ENCODE measurements at places on chromosomes 1 and 21.

DNA sequence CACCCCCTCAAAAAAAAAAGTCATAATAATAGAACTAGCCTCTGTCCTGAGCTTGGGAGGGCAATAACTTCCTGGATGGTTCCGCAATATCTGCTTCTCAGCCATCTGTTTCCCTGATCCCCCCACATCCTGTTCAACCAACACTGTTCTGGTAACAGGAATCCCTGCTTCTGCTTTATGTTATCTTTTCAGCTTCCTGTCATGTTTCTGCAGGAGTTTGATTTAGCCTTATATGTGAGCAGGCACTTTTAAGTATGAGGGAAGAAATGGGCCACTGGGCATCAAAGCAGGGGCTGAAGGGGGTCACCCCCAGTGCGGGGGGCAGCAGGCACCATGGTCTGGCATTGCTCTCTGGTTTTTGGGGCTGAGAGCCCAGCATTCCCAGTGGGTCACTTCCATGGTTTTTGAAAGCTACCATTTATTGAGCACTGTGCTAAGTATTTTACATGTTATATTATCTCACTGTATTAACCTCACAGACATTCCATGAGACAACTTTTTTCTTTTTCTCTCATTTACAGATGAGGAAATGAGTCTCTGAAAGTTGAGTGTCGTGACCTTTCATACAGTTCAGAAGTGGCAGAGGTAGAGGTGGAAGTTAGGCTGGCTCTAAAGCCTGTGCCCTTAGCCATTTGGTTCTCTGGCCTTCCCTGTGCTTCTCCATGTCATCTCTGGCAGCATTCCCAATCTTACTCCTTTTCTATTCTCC, 61.9 kb downstream of the DNTTIP2 start:
- no peak for DNase-seq

DNA sequence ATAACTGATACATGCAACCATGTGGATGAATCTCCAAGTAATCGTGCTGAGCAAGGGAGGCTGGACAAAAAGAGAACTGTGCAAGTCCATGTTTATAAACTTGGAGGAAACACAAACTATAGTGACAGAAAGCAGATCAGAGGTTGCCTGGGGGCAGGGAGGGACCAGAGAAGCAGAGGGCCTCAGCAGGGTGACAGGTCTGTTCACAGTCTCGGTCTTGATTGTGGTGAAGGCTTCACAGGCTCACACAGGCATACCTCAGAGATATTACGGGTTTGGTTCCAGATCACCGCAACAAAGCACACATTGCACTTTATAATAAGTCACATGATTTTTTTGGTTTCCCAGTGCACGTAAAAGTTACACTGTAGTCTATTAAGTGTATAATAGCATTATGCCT, 28.5 kb downstream of the ACOT7 start:
- DNase-seq: no peak

- DNase-seq: no peak
Observed at GRCh38 chr1:211923095-211923494, 92.5 kb upstream of the LPGAT1 start.

- DNase-seq: no peak
Observed at GRCh38 chr1:155012026-155012546, 9.5 kb downstream of the ZBTB7B start.

DNA sequence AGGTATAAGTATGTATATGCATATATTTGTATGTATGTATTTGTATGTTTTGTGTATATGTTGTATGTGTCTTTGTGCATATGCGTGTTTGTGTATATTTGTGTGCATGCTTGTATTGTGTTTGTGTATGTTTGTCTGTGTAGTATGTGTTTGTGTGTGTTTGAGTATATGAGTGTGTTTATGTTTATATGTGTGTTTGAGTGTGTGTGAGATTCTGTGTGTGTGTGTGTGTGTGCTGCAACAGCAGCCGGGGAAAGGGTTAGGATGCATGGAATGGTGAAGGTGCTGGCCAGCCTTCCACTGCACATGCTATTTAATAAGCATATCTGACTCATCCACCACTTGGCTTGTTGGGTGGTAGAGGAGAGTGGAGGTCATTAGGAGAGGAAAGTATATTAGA, 46.6 kb upstream of the RAB4A start:
- no peak for DNase-seq

GRCh38 chr1:230707732-230708630, 5.9 kb downstream of the AGT start:
- DNase-seq: no peak

DNA sequence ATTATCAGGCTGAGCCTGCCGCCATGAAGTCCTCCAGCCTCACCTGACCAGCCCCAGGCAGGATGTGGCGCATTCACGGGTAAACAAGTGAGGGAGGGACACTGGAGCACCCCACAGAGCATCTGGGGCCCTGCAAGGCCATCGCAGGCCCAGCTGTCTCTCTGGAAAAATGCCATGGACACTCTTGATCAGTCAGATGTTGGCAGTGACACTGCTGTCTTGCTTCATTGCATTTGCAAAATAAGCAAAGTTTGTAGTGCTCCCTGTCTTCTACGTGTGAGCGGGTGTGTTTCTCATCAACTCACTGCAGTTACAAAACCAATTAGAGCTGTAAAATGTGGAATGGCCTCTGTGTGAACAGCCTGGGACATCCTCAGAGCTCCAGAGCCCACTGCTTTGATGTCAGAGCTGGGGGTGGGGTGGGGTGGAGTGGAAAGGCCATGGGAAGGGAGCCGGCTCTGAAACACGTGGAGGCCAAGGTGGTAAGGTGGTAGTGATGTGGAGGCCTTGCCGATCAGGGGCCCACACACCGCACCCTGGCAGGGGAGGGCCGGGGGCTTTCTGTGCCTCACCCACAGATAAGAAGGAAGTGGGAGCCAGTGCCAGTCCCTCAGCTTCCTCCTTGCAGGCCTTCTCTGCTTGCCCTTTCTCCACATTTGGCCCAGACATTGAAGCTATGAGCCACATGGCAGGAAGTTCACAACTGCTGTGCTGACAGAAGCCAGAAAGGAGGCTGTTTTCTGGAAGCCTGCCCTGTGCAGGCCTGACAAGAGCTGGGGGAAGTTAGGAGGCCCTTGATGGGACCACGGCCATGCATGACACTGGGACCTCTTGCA, 254.9 kb downstream of the RHOU start:
- DNase-seq: no peak

DNA sequence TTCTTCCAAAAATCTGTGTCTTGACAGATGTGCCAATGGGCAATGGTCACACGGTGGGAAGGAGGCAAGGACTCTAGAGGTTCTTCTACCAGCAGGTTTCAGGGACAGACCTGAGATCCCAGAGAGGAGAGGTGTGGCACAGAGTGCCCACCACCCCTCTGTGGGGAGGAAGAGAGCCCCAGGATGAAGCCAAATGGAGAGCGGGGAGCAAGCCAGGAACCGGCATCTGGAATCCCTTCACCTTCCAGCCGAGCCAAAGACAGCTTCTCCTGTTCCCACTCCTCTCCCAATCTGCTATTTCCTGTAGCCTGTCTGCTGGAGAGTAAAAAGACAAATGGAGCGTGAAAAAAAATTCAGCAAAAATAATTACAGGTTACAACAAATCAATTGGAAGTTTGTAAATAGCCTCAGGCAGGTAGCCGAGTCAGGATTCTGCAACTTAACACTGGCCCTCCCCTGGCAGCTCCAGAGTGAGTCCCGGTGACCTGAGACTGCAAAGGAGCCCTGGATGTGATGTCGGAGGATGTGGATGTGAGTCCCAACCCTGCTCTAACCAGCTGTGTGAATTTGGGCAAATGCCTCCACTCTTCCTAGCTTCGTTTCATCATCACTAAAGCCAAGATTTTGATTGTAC, 45.4 kb upstream of the LRRN2 start:
- DNase-seq: no peak

DNA sequence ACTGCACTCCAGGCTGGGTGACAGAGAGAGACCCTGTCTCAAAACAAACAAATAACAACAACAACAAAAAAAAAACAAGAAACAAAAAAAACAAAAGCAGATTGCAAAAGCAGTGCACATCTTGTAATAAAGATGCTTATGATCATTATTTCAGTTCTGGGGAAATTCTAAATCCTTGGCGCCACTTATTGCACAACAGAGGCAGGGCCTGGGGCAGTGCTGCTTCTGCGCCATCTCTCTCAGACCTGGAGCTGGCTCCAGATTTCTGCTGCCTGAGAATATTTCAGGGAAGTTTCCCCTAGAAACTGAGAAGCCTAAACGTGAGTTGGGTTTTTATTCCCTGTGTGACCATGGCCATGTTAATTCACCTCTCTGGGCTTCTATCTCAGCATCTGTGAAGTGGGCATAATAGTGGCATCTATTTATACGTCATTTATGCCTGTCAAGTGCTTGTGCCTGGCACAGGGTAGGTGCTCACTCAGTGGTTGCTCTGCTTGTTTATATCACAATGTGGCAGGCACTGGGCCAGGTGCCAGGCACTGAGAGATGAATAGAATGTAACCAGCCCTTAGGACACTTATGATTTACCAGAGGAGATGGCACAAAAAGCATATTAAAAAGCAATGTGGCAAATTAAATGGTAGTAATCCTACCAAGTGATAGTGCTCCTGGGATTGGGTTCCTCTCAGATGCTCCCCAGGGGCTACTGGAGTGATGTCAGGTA, 67.9 kb downstream of the MDM4 start:
- no peak for DNase-seq

GRCh38 chr21:45417951-45418300, 13.0 kb downstream of the COL18A1 start:
- no peak for DNase-seq

DNA sequence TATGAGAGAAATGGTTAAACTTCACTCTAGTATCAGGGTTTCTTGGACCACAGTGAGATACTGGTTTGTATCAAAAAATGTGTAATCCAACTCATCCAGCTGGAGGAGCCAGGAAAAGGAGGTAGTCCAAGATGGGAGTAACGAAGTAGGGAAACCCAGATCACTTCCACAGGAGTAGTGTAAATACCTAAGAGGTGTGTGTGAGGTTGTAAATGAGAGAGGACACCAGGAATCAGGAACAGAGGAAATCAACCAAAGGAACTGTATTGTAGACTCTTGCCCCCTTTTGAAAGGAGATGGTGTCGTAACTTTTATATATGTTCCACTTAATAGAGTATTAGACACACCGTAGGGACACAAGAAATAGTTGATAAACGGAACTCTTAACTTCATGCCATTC, 19.7 kb upstream of the TLCD4 start:
- DNase-seq: no peak

DNA sequence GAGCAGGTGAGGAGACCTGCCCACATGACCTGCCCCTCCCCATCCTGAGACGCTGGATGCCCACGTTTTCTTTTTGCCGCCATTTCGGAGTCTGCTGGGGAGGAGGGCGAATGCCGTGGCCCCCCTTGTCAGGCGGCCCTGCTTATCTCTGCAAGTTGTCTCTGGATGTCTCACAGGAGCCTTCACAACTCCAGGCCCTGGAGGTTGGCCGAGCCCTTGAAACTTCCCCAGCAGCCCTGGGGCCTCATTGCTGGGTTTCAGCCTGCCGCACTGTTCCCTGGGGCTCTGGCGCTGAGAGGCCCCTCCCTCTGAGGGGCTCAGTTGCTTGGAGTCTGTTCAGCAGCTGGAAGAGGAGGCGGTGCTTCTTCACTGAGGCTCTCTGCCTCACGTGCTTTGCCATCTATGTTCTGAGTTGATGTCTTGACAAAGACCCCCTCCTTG, 29.8 kb upstream of the ZBTB21 start:
- no peak for DNase-seq

- no peak for DNase-seq
Observed at GRCh38 chr1:1441002-1441888, 5.8 kb downstream of the VWA1 start.

GRCh38 chr1:153475282-153475681, 14.8 kb upstream of the S100A7 start:
- DNase-seq: no peak

DNA sequence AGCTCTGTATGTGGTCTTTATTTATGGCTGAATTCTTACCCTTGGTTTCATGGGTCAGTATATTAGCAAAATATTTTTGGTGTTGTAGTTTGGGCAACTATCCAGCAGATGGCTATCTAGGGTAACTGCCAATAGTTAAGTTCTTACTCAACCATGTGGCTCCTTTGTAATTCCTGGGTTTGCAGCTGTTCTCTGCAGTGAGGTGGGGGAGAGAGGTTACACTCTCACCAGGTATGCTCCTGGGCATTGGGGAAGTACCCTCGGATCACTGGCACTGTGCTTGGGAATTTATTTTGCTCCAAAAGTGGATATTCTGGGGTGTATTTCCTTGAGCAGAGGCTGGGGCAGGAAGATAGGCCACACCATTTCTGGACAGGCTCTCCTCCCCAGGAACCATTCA, 436.7 kb upstream of the TMPRSS15 start:
- DNase-seq: no peak

GRCh38 chr1:29833581-29833980, 597.3 kb downstream of the PTPRU start:
- DNase-seq: no peak

GRCh38 chr1:204567071-204567470, 50.9 kb downstream of the MDM4 start:
- DNase-seq: no peak

GRCh38 chr1:114345930-114346479, 165.0 kb downstream of the TRIM33 start:
- DNase-seq: no peak

DNA sequence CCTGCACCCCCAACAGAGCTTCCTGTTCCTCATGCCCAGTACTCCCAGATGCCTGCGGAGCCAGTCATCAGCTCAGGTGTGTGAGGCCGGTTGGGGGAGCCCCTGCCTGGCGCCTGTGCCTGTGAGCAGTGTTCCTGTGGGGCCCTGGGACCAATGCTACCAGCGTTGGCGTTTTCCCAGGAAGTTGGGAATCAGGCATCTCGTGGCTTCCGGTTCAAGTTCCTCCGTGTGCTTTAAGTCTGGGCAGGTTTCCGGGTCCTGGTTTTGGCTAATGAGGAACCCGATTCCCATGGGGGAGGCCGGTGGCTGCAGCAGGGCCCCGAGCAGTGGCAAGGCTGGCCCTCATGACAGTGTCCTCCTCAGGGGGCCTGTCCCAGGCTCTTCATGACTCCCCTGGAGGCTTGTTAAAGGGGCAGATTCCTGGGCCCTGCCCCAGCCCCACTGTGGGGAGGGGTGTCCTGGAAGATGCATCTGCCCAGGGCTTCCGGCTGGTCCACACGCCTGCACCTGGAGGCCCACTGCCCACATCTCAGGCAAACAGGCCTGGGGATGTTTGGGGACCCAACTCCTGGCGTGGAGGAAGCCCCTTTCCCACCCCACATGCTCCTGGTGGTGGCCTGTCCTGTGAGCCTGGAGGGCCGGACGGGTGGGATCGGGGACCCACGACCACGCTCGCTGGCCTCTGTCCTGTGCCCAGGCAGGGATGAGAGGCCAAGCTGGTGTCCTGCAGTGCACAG, 26.2 kb downstream of the TP73 start:
- no peak for DNase-seq
